ENCODE measurements at places on chromosomes 5 and 9.

- no peak for DNase-seq
Observed at GRCh38 chr5:171310212-171310818, 1.3 kb downstream of the TLX3 start.

DNA sequence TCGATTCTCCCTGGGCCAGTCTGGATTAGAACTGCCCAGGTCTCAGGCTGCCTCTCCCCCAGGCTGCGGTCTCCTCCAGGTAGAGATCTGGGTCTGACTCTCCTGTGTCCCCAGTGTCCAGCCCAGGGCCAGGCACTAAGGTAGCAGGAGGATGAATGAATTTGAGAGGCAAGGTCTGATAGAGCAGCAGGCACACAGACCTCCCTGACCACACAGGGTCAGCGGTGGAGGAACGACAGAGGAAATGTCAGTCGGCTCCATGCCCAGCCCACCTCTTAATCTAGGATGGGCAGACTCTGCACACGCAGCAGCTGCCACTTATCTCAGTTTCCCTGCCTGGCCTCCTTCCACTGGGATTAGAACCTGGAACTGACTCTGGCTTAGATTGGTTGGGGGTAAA is 272.7 kb upstream of the MVB12B start:
- DNase-seq = no peak

DNA sequence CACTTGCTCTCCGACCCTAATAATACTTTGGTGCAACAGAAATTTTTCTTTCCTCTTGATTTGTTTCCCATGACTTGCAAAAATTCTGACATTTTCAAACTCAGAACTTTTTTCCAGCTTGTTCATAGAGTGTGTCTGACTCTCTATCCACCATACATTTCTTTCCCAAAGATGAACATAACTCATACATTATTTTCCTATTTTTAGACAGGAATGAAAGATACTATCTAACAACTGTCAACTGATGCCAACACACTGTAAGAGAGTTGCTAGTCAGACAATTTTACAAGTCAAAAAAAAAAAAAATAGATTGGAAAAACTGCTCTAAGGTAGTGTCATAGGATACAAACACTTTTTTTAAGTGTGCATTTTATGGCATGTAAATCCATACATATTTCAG is 1001.0 kb upstream of the WWC1 start:
- DNase-seq = no peak

- no peak for DNase-seq
Observed at GRCh38 chr5:98775246-98776065, 2.0 kb downstream of the RGMB start.

- DNase-seq = no peak
Observed at GRCh38 chr5:35087991-35088390, 40.2 kb upstream of the AGXT2 start.

GRCh38 chr5:55413644-55414043 is 105.9 kb downstream of the MTREX start:
- DNase-seq = no peak

GRCh38 chr5:176620333-176620981 is 9.9 kb downstream of the SNCB start:
- no peak for DNase-seq

DNA sequence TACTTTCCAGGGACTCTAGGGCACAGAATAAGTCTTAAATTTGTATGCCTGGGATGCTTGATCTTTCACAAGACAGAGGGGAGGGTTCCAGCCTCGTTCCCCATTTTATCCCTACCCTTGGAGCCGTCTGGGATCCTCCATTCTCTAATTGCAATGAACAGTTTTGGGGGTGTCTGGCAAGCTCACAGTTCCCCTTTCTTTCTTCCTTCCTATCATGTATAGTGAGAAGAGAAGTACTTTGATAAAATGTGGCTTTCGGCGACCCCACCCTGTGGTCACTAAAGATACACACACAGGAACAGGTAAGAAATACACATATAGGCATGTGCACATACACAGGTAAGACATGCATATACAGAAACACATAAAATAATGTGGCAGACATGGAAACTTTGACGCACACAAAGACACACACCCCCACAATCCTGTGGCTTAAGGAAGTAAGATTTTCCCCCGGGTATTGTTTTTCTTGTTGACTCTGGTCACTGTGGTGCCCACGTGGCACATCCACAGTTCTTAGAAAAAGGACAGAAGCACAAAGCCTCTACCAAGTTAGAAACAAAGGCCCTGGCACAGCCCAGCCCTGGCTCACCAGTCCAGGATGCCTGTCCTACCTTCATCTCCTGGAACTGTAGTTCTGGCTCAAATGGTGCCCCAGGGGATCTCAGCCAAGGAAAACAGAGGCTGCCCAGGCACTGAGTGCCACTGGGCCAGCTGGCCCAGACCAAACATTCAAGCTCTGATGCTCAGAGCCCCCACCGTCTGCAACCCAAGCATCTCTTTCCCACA is 6.3 kb upstream of the SMU1 start:
- DNase-seq = no peak

GRCh38 chr9:107738789-107739188 is 249.2 kb upstream of the KLF4 start:
- no peak for DNase-seq

GRCh38 chr9:93317495-93318094 is 133.7 kb downstream of the WNK2 start:
- DNase-seq = no peak

GRCh38 chr5:43038496-43038989 is 1.6 kb downstream of the ANXA2R start:
- DNase-seq = no peak

GRCh38 chr5:104139840-104140239 is 577.3 kb upstream of the NUDT12 start:
- no peak for DNase-seq

DNA sequence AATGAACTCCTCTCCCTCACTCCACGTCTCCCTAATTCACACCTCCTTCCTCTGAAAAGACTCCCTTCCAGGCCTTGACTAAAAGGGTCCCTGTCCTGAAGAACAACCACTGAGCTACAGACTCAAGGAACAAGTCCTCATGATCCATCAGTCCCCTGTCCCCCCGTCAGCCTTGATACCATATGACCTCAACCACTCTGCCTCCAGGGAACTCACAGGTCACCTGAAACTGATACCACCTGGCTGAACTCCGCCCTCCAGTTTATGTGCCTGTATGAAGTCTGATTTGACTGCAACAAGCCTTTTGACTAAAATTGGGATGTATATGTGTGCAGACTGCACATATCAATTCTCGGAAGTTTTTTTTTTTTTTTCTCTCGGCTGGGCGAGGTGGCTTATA is 88.7 kb downstream of the UGCG start:
- DNase-seq = no peak

DNA sequence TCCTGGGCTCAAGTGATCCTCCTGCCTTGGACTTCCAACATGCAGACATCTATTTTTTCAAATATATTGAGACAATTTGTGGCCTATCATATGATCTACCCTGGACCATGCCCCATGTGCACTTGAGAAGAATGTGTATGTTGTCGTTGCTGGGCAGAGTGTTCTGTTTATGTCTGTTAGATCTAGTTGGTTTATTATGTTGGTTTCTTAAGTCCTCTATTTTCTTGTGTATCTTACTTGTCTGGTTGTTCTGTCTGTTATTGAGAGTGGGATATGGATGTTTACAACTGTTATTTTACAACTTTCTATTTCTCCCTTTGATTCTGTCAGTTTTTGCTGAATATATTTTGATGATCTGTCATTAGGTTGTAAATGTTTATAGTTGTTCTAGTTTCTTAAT is 10.2 kb upstream of the TMEM171 start:
- DNase-seq = no peak

DNA sequence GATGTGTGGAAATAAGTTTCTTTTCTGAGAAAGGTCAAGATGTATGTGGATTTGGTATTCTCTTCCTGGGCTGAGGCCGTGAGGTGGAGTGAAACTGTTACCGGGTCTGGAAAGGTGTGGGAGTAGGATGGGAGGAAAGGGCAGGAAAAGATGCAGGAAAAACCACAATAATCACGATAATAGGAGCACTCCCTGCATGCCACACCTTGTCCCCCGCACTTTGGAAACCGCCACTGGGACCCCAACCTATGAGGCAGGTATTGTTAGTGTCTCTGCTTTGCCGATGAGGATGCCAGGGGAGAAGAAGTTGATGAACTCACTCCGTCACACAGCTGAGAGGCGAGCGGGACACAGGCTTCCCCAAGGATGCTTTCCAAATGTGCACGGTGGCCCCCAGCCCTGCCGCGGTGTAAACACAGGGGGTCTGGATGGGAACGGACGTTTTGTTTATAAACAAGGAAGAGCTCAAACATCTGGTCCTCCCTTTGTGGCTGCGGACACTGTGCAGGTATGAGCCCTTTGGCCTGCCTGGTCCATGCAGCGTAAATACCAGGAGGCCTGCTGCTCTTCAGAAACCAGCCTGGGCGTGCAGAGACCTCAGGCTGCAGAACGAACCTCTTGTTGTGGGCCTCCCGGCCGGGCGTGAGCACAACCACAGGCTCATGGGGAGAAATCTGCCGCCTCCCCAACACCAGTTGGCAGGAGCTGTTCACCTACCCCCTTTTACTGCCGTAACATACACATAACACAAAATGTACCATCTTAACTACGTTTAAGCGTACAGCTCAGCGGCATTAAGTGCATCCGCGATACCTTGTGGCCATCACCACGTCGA is 126.7 kb downstream of the COL23A1 start:
- no peak for DNase-seq

GRCh38 chr5:180595046-180595379 is 3.7 kb upstream of the SCGB3A1 start:
- no peak for DNase-seq

DNA sequence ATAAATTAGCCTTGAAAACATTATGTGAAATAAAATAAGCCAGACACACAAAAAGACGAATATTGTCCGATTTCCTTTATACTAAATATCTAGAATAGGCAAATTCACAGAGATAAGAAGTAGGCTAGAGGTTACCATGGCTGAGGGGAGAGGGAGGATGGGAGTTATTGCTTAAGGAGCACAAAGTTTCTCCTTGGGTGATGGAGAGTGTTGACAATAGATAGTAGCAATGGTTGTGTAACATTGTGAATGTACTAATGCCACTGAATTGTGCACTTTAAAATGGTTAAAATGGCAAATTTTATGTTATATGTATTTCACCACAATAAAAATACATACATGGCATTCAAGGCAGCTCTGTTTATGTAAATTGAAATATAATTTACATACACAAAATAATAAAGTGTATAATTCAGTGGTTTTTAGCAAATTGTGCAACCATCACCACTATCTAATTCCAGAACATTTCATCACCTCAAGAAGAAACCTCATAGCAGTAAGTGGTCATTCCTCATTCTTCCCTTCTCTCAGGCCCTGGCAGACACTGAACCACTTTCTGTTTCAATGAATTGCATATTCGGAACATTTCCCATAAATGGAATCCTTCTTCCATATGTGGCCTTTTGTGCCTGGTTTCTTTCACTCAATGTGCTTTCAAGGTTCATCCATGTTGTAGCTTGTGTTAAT is 59.2 kb downstream of the NDST1 start:
- DNase-seq = no peak

- DNase-seq = no peak
Observed at GRCh38 chr5:173352366-173353349, 24.4 kb upstream of the STC2 start.

DNA sequence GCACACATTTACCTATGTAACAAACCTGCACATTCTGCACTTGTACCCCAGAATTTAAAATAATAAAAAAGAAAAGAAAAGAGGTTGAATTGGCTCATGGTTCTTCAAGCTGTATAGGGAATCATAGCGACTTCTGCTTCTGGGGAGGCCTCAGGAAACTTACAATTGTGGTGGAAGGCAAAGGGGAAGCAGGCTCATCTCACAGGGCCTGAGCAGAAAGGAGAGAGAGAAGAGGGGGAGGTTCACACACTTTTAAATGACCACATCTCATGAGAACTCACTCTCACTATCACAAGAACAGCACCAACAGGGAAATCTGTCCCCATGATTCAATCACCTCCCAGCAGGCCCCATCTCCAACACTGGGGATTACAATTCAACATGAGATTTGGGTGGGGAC is 214.6 kb downstream of the CDK5RAP2 start:
- DNase-seq = no peak

GRCh38 chr9:6630502-6631206 is 14.9 kb downstream of the GLDC start:
- DNase-seq = no peak

GRCh38 chr5:16536246-16536645 is 70.6 kb upstream of the ZNF622 start:
- DNase-seq = no peak

DNA sequence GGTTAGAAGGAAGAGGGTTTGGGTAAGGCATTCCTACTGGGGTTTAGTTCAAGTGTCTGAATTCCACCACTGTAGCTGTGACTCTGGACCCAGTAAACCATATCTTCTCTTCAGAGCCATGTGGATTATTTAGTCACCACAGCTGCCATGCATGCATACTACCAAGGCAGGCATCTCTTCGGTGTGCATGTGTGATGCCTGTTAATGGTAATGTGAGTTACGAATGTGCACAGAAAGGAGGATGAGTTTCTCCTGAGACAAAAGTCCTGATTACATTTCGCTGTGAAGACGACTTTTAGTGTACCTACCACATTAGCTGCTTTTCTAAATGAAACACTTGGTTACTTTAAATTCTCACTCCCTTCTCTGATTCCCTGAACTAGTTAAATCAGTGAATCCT is 9.3 kb downstream of the PBX3 start:
- no peak for DNase-seq

- no peak for DNase-seq
Observed at GRCh38 chr9:117596678-117597077, 107.5 kb upstream of the TLR4 start.

GRCh38 chr5:79990205-79990597 is 861 bp downstream of the MTX3 start:
- DNase-seq = no peak

GRCh38 chr9:95726756-95727155 is 148.7 kb upstream of the ERCC6L2 start:
- no peak for DNase-seq

GRCh38 chr5:95768731-95769130 is 37.6 kb downstream of the RHOBTB3 start:
- DNase-seq = no peak

DNA sequence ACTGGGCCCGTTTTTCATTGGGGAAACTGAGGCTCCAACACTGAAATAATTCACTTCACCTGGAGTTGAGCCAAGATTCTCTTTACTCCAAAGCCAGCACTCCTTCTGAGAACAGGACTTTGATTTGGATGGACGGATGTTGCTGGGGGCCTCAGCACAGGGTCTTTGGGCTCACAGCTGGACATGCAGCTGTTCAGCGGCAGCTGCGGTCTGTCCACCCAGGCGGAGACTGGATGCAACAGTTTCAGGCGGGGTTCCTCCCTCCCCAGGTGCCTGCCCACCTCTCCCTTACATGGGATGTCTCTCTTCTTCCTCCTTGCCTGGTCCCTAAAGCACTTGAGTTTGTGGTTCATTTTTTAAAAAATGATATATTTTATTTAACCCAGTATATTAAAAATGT is 219.0 kb upstream of the IRX4 start:
- DNase-seq = no peak

GRCh38 chr9:109945573-109945972 is 165.6 kb downstream of the PALM2AKAP2 start:
- DNase-seq = no peak

DNA sequence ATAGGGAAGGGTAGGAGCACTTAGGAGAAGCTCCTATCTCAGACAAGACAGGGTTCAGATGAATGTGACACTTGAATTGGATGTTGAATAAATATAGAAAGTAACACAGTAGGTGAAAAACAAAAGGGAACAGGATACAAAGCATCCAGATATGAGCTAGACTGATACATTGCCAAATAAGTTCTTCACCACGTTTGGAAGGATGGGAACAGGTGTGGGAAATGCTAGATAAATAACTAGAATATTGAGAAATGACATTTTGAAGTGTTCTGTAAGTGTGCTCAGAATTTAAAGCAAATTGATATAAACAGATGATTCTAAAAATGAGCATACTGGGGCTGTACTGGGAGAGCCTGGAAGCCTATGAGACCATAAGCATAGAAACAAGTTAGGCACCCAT is 340.1 kb upstream of the PRR16 start:
- no peak for DNase-seq
